ENCODE measurements at places on chromosomes 5 and 9.

- no peak for DNase-seq
These were observed 51.2 kb upstream of the TNFAIP8 start for GRCh38 chr5:119304439-119305211.

DNA sequence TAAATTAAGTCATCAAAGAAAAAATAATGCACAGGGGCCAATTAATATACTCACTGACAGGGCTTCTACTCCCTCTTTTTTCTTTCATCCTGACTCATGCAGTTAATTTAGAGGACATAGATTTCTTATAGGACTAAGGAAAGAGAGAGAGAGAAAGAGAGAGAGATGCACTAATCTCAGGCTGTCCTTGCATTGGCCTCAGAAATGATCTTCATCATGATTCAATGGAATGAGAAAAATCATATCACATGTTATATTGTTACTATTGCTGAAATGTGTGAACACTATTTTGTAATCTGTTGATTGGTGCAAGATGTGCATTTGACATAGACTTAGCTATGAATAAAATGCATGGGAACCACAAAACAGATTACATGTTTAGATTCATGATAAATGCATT, 608.3 kb upstream of the NUDT12 start:
- no peak for DNase-seq

DNA sequence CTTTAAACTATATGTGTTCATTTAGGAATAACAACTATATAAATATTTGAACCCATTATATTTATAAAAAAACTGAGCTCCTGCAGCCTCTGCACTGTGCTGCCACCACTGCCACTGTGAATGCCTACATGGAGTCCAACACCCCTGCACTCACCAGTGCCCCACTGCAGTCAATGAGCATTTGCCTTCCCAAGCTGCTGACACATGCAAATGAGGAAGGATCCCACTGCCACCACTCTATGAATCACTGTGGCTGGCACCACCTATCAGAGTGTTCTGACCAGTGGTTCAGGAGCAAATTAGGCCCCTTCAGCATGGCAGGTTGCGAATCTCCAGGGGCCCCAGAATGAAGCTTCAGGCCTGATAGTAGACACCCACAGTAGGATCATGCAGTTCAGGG, 9.1 kb downstream of the IFNA5 start:
- no peak for DNase-seq

GRCh38 chr9:38108326-38108725, 39.3 kb upstream of the SHB start:
- DNase-seq, result no peak

DNA sequence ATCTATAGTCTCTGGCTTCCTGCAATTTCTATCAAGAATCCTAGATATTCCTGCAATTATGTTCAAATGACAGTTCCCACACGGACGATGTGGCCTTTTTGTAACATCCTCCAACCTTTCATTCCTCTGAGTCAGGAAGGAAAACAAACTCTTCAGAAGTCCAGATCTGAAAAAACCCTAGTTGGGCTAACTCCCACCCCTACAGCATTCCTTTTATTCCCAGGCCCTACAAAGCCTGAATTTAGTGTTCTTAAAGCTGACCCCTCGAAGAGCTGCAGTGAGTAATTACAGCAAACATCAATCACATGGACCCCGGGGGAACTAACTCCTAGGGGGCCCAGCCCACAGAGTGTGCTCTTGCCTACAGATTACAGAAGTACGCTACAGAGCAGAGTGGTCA, 99.7 kb downstream of the SERINC5 start:
- DNase-seq, result no peak

- no peak for DNase-seq
These were observed 282.3 kb downstream of the TMEM167A start for GRCh38 chr5:82794876-82795275.

- peak; percentile 49 for DNase-seq
These were observed 142.3 kb upstream of the ANKH start for GRCh38 chr5:15013654-15014463.

GRCh38 chr9:115367780-115368525, 250.0 kb upstream of the TNC start:
- DNase-seq, result no peak

DNA sequence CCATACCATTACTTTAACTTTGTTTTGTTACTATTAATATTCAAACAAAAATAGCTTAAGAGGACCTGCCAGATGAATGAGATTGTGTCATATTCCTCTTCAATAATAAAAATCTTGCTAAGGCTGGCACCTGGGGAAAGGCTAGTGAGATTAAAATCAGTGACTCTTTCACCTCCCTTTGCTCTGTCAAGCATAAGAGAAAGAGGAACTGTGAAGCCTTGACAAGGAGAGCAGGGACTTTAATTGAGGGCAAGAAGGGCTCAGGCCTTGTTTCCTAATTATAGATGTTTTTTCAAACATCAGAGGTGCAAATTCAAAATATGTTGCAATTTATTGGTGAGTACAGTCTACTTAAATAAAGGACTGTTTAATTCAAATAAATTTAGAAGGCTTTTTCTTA, 91.7 kb downstream of the SPATA31D1 start:
- no peak for DNase-seq

- DNase-seq, result no peak
These were observed 5.0 kb downstream of the CD14 start for GRCh38 chr5:140627972-140628371.

DNA sequence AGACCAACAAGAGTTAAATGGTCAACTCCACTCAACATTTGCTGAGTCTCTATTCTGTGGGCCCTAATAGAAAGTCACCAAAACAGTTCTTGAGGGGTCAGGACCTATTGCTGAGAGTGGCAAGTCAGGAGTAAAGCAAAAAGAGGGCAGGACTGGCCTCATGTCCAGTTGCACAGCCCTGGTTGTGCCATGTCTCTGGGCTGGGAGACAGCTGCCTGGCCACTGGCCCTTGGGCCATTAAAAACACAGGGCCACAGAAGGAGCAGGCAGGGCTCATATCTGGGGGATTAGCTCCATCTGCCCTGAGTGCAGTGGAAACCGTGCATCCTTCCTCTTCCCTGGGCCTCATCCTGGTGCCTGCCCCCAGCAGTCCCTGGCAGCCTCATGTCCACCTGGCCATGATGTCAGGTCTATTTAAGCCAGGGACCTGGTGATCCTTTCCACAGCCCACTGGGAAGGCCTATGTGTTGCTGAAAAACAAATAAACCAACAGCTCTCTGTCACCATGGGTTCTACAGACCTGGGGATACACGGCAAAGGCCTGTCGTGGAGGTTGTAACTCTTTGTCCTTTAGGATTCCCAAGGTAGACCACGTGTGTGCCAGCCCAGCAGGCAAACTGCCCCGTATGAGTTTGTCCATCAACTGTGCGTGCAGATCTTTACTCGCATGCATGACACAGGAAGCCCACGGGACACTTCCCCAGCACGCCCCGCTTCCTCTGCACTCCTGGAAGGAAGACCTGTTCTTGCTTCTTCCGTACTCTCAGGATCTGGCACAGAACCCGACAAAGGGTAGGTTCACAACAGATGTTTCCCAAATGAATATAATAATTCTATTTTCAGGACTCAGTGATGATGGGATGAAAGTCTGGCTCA, 148.8 kb downstream of the MTX3 start:
- no peak for DNase-seq

GRCh38 chr5:167792514-167792913, 498.9 kb upstream of the WWC1 start:
- no peak for DNase-seq

GRCh38 chr9:120212153-120212852, 367.7 kb downstream of the CDK5RAP2 start:
- no peak for DNase-seq

DNA sequence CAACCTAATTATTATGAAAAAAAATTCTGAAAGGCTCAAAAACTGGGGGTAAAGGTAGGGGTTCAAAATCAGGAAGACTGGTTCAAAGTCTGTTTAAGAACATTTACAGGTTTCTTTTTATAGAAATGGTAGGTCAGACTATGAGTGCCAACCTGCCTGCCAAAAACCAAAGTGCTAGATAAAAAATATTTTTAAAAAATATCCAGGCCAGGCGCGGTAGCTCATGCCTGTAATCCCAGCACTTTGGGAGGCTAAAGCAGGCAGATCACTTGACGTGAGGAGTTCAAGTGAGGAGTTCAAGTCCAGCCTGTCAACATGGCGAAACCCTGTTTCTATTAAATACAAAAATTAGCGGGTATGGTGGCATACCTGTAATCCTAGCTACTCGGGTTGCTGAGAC, 67.0 kb downstream of the NR3C1 start:
- no peak for DNase-seq

DNA sequence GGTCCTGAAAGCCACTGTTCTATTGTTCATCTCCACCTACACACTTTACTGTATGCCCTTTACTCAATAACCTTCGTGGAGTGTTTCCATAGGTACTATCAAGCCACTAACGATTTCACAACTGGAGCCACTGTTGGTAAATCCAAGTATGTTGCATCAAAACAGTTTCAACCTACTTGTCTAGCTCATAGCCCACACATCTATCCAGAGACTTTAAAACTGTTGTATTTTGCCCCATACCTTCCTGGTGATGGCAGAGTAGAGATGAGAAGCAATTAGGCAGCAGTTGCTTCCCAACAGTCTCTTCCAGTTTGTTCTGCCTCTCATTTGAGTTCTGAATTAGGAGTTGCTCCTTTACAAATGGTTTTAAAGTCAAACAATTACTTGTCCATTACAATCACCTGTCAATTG, 607 bp downstream of the FAXDC2 start:
- DNase-seq, result no peak

DNA sequence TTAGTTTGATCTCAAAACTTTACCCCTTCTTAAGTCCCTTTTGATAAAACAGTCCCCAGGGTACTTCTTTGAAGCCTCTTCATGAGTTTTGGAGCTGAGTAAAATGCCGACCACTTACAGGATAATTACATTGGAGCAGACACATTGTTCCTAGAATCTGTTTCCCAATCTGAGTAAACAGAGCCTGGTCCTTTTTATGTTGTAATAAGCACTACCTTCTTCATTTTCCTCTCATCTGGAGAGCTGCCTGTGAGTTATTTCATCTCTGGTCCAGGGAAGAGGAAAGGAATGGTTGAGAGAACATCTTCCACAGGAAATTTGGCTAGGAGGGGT, 26.3 kb upstream of the GALNT10 start:
- DNase-seq, result no peak

DNA sequence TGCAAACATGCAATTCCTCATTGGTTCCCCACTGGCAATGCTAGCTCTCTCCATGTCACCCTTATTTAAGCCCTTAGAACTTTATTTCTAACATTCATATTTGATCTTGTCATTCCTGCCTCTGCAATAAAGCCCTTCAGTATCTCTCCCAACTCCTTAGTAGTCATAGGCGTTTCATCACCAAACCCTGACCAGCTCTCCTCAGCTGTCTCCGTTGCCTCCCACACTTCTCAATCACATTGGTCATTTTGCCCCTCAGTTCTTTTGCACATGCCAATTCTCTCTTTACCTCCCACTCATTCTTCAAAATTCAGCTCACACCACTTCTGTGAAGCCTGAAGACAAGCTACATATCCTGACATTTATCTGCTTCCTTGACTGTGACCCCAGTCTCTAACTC, 2.8 kb upstream of the RUSC2 start:
- no peak for DNase-seq

DNA sequence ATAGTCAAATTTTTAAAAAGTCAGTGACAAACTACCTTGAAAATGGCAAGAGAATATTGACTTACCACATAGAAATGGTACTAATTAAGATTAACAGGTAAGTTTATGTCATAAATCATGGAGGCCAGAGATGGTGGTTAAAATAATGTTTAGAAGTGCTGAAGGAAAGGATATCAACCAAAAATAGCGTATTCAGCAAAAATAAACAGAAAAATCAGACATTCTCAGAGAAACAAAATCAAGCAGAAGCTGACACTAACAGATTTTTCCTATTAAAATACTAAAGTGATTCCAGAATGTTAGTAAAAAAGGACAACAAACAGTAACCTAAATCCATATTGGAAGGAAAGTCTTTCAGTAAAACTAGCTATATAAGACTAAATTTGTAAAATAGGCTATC, 959.9 kb upstream of the CDH10 start:
- no peak for DNase-seq

DNA sequence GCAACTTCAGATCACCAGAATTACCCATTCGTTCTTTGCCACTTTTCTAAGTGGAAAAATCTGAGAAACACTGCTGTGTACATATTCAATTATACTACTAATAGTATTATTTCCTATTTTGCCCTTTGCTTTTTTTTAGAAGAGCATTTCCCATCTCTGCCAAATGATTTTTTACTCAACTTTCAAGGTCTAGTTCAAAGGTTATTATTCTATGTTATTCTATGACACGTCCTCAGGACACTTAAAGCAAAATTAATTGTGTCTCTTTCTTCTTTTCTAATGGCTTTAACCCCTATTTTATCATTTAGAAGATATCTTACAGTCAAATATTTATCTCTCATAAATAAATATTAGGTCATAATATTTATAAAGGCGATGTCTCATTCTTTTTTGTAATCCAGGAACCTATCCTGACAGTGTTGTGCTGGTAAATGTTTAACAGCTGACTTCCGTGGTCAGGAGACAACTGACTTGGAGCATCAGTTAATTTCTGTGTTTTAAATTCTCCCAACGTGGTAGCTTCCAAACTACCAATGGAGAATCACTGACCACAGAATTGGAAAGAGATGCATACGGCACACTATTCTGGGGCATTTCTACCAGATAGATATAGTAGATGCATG, 375.2 kb downstream of the ARRDC3 start:
- no peak for DNase-seq

GRCh38 chr9:14748373-14748772, 25.8 kb upstream of the CER1 start:
- DNase-seq, result no peak

- no peak for DNase-seq
These were observed 216.9 kb upstream of the FBXL7 start for GRCh38 chr5:15283076-15283475.

GRCh38 chr9:35367451-35367850, 122.5 kb upstream of the RUSC2 start:
- DNase-seq, result no peak

DNA sequence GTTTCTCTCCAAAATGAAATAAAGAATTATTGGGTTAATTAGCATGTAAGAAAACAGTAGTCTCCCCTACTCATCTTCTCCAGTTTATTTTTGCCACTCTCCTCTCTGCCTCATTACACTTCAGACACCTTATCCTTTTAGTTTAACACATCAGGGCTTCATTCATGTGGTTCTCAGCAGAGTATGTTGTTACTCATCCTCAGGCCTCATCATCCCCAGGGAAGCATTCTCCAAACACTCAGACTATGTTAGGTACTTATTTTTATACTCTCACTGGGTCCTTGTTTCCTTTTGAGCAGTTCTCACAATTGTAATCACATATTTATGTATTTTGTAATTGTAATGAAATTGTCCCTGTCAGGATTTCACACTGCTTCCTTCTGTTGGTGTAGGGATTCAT, 470.5 kb downstream of the PDE4D start:
- DNase-seq, result no peak

- DNase-seq, result no peak
These were observed 393.7 kb upstream of the PDE4D start for GRCh38 chr5:60287174-60287771.

Data from frontal cortex (tissue), 4 donors.